Stimulated activated CD8-positive, alpha-beta memory T cell treated with anti-CD3 and anti-CD28 coated beads, Interleukin-12 subunit alpha, Interleukin-12 subunit beta, amount 100 ng/mL, for 4 hours (primary cell): ENCODE measurements at places on chromosomes 7 and 10.
A peak's percentile ranks its signal among the peaks of the same experiment; 100 is the strongest.

- DNase-seq: no peak
These were observed 20.3 kb downstream of the CACUL1 start for GRCh38 chr10:118734475-118734874.

DNA sequence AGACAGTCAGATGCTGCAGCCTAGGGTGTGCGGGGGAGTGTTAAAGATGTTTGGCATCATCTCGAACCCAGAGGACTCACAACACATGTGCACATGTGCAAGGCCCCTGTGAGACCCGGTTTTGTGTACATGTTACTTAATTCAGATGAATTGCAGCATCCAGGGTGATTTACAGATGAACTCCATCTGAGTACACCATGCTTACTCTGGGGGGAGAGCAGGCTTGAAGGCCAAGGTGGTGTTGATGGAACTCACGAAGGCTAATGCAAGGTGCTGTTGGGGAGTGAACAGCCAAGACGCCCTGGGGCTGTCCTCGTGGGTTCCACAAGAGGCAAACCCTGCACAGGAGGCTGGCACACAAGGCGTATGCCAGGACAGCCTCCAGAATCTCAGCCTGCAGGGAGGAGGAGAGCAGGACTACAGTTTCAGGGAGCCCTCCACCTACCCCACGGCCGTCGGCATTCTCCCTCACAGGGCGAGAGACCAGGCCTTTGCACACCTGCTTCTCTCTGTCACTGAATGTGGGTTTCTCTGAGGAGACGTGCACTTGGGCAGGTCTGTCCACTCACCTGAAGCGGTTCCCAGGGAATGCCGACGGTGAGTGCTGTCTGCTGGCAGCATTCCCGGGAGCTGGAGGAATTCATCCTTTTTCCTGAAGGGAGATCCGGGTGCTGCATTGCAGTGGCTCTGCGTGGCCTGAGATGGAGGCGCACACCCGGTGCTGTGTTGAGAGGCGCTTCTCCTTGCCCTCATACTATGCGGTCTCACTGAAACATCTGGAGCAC, 178.5 kb upstream of the RNF32 start:
- DNase-seq: no peak

- peak; percentile 51 for DNase-seq
These were observed 11.4 kb upstream of the REPIN1 start for GRCh38 chr7:150357270-150357669.

GRCh38 chr7:143490717-143491306, 13.1 kb downstream of the TAS2R41 start:
- DNase-seq: no peak

DNA sequence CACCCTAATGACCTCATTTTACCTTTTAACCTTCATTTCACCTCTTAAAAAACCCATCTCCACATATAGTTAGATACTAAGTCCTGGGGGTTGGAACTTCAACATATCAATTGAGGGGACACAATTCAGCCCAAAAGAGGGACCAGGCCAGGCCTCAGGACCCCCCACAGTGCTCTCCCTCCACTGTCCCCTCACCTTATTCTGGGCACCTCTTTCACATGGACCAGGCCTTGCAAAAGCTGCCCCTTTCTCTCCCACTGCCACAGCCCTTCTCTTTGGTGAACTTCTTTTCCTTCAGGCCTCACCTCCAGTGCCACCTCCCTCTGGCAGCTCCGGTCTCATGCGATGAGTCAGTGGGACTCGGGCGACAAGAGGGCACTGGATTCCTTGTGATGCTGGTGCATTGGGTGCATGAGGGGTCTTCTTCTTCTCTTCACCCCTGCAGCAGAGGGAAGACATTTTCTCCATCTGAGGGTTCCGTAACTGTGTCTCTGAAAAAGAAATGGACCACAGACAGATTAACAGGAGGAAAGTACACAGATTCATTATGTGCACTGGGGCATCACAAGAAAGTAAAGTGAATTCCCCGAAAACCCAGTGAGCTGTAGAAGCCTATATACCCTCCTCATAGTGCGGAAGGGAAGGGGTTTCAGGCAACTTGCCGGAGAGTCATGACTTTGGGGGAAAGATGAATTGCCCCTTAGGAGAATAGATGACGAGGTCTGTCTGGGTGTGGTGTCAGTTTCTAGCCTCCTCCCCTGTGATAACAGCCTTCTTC, 288.7 kb upstream of the IGFBP3 start:
- no peak for DNase-seq

DNA sequence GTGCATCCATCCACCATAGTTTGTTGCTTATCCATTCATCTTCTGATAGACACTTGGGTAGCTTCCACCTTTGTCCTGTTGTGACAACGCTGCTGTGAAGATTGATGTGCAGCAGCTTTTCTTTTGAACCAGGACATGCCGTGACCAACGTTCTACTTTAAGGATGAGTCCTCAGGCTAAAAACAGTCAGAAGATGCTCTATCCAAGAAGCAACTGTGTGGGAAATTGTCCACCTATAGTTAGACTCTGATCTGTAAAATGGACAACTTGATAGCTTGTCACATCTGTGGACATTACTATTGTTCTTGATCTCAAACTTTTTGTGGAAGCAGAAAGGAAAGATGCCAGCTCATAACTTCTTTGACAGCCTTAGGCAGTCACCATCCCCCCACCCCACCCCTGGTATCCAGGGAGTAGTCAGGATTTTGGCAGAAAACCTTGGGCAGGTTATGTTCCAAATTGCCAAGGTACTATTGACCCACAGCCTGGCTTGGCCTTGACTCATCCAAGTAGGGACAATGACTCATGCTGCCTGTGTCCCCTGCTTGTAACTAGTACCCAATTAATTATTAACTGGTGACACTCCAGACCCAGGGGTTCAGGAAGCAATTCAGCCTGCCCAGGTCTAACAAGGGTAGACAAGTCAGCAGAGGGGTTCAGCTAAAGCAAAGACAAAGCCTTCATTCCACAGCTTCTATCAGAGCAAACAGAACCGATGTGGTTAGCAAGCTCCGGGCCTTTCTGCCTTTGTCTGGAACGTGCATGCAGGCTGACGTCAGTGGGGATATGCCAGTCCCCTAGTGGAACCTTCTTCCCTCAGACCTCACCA, 99.6 kb upstream of the ANLN start:
- no peak for DNase-seq

DNA sequence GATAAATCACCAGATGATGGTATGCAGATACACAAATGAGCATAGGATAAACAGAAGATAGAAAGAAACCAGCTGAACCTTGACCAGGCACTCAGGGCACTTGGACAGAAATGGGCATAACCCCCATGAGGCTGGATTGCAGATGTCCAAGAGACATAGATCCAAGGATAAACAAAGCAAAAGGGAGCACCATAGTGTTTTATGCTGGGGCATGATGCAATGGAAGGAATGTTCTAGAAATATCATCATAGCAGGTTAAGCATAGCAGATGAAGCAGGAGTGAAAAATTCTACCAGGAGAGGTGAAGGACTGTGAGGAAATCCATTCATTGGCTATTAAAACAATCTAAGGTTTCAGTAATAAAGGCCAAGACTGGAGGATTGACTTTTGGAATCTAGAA, 70.5 kb upstream of the TES start:
- no peak for DNase-seq

DNA sequence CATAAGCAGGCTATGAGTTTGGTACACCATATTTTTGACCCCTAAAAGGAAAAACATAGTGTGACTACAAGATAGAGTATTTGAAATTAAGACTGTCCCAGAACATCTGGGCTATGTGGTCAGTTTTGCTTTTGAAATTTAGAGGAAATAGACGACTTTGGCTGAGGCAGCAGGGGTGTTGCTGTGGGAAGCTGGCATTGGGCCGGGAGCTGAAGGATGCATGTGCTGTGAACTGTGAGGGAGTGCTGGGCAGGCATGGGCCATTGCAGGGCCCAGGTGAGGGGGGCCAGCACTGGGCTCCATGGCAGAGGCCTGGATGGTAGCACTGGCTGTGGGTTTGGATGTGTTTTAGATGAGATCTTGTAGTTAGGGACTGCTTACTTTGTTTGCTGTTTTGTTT, 168.3 kb downstream of the BMPER start:
- no peak for DNase-seq

DNA sequence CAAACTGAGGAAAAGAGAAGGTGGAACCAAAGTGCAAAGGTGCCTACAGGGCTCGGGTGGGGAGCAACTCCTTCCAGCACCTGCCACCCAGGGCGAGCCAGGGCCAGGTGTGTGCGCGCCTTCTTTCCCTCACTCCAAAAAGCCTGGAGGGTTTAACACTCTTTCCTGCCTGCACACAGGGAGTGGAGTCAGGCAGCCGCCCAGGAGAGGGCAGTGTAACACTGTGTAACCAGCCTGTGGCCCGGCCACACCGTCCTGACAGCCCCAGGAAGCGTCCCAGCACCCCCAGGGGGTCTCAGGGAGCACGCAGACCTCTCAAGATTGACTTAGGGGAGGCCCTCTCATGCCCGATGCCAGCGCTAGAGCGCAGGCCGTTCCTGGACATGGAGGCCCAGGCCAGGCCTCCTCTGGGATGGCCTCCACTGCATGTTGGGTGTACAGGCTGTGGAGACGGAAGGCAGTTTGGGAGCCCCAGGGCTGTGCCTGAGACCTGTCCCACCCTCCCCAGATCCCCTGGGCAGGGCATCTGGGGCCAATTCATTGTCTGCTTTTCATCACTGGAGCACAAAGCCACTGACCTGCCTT, 13.4 kb downstream of the BRI3 start:
- DNase-seq: no peak

- DNase-seq: no peak
These were observed 46.3 kb upstream of the HYAL4 start for GRCh38 chr7:123798532-123799188.

DNA sequence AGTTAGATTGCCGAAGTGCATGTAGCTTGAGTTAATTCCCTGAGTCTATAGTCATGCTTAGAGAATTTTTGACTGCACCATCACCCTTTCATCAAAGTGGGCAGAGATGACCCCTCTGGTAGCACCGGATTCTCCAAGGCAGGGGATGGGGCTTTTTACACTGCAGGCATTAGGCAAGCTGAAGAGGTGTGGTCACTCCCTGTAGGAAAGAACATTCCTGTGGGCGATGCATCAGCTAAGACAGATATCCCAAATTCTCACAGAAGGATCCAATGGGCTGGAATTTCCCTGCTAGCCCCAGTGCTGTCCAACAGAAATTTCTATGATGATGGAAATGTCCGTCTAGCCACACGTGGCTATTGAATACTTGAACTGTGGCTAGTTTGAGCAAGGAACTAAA, 118.2 kb downstream of the ADAM12 start:
- no peak for DNase-seq

DNA sequence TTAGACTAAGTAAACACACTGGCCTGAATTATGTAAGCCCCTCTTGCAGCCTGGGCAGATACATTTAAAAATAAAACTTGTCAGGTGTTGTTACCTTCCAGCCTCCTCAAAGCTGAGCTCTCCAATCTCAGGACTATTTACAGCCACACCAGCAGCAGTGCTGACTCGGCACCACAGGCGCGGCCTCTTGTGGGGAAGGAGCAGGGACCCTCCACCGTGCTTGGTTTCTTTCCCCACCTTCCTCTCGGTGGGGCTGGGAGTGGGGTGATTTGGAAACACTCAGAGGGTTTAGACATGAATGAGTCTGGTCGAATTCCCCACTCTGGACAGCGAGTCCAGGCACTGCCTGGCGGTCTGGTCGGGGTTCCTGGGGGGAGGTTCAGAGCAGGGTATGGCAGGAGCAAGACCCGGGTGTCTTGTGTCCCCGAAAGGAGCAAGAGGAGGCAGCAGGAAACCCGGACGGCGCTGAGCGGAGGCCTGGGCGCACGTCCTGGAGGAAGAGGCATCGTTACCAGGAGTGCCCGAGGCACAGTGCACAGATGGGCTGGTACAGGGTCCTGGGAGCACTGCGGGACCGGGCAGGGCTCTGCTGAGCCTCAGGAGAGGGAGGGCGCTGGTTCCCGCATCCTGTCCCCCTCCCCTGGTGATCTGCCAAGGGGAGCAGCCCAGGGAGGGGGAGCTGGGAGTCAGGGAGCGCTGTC, 29.2 kb upstream of the CFAP46 start:
- DNase-seq: no peak
